ENCODE measurements at places on chromosomes 6 and 20.

- DNase-seq: no peak
Measured at GRCh38 chr6:169173532-169174268, 79.9 kb downstream of the THBS2 start.

GRCh38 chr6:161095916-161096315, 104.3 kb downstream of the MAP3K4 start:
- no peak for DNase-seq

- no peak for DNase-seq
Measured at GRCh38 chr20:53162251-53162835, 190.2 kb downstream of the TSHZ2 start.

DNA sequence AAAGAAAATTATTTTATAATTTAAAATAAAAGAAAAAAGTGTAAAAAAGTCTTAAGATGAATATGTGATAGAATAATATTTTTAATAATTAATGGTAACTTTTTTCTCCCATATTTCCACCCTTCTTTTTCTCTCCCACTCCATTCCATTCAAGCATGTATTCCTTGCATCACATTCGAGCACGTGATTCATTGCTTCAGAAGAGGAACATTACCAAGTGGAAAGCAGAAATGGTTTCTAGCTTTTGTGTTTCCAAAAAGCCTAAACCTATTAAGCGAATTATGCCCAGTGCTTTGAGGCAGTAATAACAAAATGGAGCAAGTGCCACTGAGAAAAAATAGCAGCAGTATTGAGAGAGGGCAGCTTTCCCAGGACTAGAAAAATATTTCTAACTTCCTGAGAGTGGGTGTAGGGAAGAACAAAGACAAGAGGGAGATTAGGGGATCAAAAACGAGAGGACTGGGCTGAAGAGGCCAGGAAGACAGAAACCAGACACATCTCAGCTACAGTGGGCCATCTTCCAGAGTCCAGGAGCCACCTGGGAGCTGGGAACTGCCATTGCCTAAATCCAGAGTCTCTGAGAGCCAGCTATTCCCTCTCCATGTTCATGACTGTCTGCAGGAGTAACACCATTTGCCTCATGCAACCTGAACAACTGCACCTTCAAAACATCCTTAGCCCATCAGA, 15.0 kb upstream of the AKIRIN2 start:
- DNase-seq: no peak

DNA sequence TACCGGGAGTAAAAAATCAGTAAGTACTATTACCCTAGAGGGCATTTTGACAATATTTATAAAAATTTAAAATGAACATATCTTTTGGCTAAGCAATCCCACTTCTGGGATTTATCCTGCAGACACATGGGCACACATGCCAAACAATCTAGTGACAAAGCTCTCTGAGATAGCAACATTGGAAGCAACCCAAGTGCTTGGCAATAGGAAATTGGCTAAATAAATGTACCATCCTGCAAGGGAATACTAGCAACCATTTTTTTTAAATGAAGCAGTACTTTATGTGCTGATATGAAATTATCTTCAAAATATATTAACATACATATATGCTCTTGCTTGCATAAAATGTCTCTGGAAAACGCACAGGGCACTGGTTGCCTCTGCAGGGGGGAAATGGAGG, 133.8 kb downstream of the SNX5 start:
- no peak for DNase-seq

DNA sequence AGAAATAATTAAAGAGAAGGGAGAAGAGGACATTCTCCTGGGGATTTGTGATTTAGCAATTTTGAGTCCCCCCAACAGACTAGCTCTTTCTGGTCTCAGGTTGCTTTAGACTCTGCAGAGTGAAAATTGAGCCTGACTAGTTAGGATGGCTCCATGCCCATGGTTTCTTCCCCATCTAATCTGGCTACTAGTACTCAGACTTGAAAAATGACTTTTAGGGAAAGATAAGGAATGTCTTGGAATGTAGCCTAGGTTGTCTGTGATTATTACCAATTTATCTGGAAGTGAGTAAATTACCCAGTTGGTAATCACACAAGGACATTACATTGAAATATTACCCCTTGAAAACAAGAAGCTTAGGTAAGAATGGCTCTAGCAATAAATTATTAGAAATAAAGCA, 4.2 kb downstream of the BEND6 start:
- DNase-seq: no peak

DNA sequence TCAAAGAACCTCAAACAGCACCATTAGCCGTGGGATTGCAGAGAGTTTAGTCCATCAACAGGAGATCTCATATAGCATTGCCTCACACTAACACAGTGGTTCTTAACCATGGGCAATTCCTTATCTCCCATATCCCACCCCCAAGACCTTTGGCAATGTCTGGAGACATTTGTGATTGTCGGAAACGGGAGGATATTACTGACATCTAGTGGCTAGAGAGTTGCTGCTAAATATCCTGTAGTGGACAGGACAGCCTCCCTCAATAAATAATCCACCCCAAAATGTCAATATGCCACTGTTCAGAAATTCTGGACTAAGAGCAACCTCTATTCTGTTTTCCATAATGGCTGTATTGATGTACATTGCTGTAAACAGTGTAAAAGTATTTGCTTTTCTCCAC, 210.1 kb upstream of the CCN2 start:
- DNase-seq: no peak

DNA sequence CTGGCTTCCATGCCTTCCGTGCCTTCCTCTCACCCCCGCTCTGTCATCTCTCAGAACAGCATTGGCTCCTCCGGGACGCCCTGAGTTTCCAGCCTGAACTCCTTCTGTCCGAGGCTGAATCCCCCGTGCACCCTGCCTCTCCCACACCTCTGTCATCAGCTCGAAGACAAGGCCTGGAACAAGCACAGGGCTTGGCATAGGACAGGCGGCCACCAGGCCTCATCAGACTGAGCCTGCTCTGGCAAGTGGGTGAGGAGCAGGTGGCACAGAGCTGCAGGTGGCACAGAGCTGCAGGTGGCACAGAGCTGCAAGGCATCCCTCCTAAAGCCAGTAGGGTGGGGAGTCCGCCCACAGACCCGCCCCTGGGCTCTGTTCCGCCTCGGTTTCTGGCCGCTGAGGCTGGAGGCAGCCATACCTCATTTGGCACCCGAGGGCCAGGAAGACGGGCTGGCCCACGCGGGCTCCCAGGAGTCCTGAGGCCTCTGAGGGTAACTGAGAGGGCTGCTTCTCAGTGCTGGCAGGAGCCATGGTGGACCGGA, 60.2 kb downstream of the EZR start:
- no peak for DNase-seq

DNA sequence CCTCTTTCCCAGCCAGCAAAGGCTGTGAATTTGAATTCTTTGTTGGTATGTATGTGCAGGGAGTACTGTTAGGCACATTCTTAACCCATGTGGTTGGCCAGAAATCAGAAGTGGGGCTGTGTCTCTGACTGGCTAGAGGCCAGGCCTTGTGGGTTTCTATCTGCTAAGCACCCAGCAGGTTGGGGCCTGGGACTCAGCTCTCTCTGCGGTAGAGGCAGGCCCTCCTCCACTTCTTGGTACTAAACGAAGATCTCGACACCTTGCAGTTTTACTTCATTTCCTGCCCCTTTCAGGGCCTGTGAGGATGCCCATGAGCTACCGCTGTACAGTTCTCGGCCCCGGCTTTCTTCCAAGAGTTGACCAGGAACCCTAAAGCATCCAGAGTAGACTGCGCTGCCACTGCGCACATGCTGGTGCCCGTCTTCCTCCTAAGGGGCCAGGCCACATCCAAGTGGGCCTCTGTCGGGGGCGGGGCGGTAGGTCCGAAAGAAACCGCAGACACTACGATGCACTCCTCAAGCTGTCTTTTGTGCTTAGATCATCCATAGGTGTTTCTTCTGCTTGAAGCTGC, 51.1 kb downstream of the TCP11 start:
- DNase-seq: no peak

DNA sequence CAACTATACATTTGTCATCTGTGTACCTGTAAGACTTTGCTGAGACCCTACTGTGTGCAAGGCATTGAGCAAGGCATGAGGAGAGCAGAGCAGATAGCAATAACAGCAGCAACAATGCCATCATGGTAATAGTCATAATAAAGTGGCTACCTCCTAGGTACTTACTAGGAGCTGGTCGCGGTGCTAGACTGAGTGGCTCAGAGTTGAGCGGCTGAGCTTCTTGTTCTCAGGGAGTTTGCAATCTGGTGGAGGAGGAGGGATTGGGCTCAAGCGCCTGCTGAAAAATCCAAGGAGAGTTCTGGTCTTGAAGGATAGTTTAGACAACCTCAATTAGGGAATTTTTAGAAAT, 25.3 kb upstream of the CCDC167 start:
- DNase-seq: no peak

GRCh38 chr20:32858189-32858588, 534 bp upstream of the EFCAB8 start:
- DNase-seq: no peak
